Trophoblast cell (in vitro differentiated cells and primary cell): ENCODE measurements at places on chromosomes 6 and 20.

DNA sequence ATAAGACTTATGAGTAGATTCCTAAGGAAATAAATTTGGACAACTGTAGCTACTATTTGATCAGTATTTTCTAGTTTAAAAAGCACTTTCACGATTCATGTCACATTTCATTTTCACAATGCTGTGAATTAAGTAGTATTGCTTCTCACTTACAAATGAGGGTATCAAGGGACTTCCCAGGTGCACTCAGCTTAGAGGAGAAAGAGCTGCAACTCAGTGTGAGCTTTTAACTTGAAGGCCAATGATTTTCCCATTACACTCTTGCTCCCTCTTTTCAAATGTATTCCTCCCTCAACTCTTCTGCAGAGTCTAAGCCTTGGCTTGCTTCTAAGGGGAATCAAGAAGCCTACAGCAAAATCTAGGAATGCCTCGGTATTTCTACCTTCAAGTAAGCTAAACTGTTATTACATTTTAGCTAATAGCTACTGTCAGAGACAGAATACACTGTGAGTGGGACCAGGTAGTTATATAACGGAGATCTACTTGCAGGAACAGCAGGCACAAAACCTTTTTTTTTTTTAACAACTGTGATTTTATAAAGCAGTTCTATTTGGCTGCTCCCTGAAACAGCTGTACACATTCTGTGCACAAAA lies 339.0 kb downstream of the SYNE1 start:
- peaks cover 2% of the 10 kb centered on the region for H3K4me1 ChIP-seq
- no peaks in the 10 kb centered on the region for H3K27me3 ChIP-seq
- H3K36me3 ChIP-seq: peaks cover 1% of the 10 kb centered on the region
- H3K4me3 ChIP-seq: no peak overlapping the region

DNA sequence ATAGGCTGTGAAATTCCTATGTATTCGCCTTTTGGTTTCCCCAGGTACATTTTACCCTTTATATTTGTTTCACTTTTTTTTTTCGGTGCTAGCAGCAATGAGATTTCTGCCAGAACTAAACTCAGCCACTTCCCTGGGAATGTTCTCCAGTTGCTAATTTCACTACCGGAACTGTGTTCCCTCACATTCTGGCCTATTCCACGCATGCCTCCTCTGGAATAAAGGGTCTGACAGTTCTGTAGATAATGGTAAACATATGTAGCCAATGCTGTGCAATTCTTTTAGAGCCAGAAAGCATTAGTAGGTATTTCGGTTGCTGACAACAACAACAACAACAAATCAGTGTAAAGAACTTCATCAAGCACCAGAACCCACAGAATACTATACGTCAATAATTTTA lies 96.1 kb upstream of the TBX18 start:
- no peaks in the 10 kb centered on the region for H3K27me3 ChIP-seq
- no peak overlapping the region for H3K4me3 ChIP-seq
- no peaks in the 10 kb centered on the region for H3K36me3 ChIP-seq
- DNase-seq: no peak
- no peaks in the 10 kb centered on the region for H3K4me1 ChIP-seq
- H3K27ac ChIP-seq: no peak overlapping the region

- DNase-seq: no peak
- no peaks in the 10 kb centered on the region for H3K27me3 ChIP-seq
- H3K27ac ChIP-seq: no peak overlapping the region
- no peak overlapping the region for H3K4me3 ChIP-seq
Observed at GRCh38 chr6:155694419-155694790, 238.8 kb upstream of the NOX3 start.

- H3K27ac ChIP-seq: no peak overlapping the region
- H3K36me3 ChIP-seq: no peaks in the 10 kb centered on the region
- DNase-seq: no peak
- no peaks in the 10 kb centered on the region for H3K27me3 ChIP-seq
Observed at GRCh38 chr6:163183806-163184205, 230.7 kb upstream of the QKI start.

GRCh38 chr6:145400508-145400907 lies 334.8 kb downstream of the EPM2A start:
- H3K27me3 ChIP-seq: no peaks in the 10 kb centered on the region
- no peak for DNase-seq
- H3K4me3 ChIP-seq: no peak overlapping the region
- no peaks in the 10 kb centered on the region for H3K4me1 ChIP-seq
- H3K36me3 ChIP-seq: no peaks in the 10 kb centered on the region

DNA sequence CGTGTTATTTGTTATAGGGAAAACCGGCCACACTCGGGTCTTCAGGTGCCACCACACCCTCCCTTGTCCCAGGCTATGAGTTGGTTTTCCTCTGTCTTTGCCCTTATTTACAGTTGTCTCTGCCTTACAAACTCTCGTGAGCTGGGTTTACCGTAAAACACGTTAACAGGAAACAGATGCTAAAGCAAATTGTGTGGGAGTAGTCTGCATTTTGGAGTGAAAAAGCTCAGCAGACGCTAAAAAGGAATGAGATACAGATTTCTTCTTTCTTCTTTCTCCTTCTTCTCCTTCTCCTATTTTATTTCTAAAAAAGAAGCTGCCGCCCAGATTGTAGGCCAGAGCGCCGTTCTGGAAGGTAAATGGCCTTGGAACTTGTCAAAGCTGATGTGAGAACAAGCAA lies 51.9 kb downstream of the APCDD1L start:
- no peak overlapping the region for H3K27ac ChIP-seq
- no peaks in the 10 kb centered on the region for H3K36me3 ChIP-seq
- H3K4me1 ChIP-seq: peaks cover 10% of the 10 kb centered on the region
- H3K4me3 ChIP-seq: no peak overlapping the region
- no peaks in the 10 kb centered on the region for H3K27me3 ChIP-seq

GRCh38 chr6:139152892-139153271 lies 18.0 kb downstream of the HECA start:
- H3K4me1 ChIP-seq: no peaks in the 10 kb centered on the region
- no peaks in the 10 kb centered on the region for H3K27me3 ChIP-seq
- no peaks in the 10 kb centered on the region for H3K36me3 ChIP-seq
- no peak overlapping the region for H3K27ac ChIP-seq
- no peak for DNase-seq

GRCh38 chr6:88612631-88613030 lies 350.8 kb downstream of the RNGTT start:
- no peaks in the 10 kb centered on the region for H3K27me3 ChIP-seq
- DNase-seq: no peak
- no peak overlapping the region for H3K27ac ChIP-seq
- H3K4me3 ChIP-seq: no peak overlapping the region
- H3K36me3 ChIP-seq: no peaks in the 10 kb centered on the region

DNA sequence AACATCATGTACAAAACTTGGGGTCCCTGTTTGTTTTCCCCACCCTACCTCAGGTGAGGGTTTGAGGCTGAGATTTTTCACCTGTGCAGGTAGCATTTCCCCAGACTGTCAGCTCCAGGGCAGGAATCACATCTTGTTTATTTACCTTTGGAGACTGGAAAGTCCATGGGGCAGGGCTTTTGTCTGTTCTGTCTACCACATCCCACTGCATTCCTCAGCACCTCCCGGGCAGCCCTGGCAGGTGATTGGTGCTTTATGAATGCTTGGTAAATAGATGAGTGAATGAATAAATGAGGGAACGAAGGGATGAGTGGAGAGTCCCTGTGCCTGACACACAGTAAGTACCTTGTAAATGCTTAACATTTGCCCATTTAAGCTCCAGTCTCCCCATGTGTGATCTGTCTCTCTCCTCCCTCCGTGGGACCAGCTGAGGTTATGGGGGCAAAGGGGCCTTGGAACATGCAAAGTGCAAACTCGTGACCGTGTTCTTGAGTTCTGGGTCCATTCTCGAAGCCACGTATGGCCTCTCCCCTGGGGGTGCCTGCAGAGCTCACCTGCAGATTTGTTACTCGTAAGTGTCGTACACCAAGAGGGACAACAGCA lies 69.7 kb upstream of the PMEPA1 start:
- H3K4me1 ChIP-seq: peaks cover 2% of the 10 kb centered on the region
- H3K4me3 ChIP-seq: no peak overlapping the region
- no peaks in the 10 kb centered on the region for H3K36me3 ChIP-seq
- DNase-seq: no peak

- H3K4me3 ChIP-seq: no peak overlapping the region
- H3K4me1 ChIP-seq: no peaks in the 10 kb centered on the region
- no peaks in the 10 kb centered on the region for H3K36me3 ChIP-seq
- H3K27me3 ChIP-seq: no peaks in the 10 kb centered on the region
Observed at GRCh38 chr6:5898563-5898962, 108.2 kb downstream of the NRN1 start.

DNA sequence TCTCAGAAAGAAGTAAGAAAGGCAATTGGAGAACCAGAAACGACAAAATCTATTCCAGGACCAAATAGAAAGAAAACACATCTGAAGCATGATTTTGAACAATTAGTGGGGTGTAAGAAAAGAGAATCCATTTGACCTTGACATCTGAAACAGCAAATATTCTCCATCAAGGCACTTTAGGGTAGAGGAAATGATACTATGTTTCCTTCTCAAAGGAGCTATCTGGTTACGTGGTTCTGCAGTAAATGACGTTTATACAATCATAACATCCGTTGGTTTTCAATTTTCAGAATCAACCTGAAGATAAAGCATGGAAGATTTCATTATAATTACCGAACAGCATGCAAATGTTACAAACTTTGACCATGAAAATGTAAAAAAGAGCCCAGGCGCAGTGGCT lies 8.2 kb upstream of the SIGLEC1 start:
- no peak for DNase-seq
- H3K4me3 ChIP-seq: no peak overlapping the region
- no peaks in the 10 kb centered on the region for H3K4me1 ChIP-seq

DNA sequence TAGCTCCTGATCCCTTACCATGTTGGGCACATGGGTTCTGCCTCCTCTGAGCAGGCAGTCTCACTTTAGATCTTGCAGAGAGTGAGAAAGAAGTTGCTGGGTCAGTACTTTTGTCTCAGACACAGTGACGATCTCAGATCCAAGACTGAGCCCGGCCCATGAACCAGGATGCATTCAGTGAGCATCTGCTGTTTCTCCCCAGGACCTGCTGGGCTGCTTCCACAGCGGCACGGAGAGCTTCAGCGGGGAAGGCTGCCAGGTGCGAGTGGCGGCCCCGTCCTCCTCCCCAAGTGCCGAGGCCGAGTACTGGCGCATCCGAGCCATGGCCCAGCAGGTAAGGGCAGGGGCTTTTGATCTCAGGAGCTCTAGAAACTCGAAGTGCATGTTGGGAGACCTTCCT lies 53.9 kb upstream of the SMIM28 start:
- DNase-seq: no peak
- no peaks in the 10 kb centered on the region for H3K27me3 ChIP-seq
- H3K4me1 ChIP-seq: no peaks in the 10 kb centered on the region
- no peak overlapping the region for H3K4me3 ChIP-seq

DNA sequence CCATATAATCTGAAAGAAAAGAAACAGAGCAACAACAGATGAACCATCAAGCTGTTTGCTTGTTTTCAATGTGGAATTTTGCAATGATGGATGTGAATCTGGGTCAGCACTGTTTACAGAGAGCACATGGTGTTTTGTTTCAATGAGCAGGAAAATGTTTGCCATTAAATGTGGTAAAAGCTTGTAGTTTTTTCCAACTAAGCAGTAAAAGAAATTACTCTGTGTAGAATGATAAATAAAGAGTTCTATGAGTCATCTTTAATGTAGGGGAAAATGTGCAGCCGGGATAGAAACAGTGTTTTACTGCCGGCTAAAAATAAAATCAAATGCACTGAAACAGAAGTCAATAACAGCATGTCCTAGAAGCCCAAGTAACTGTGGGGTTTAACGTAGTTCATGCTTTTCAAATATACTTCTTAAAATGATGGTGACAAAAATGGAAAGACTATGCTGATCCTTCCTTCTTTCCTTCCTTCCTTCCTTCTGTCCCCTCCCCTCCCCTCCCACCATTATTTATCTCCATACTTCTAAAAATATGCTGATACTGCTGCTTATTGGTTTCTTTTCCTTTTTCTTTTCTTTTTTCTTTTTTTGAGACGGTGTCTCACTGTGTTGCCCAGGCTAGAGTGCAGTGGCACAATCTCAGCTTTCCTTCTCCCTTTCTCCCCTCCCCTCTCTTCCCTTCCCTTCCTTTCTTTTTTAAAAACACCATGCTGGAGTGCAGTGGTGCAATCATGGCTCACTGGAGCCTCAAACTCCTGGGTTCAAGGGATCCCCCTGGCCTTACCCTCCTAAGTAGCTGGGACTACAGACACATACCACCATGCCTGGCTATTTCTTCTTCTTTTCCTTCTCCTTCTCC lies 6.3 kb upstream of the NAA20 start:
- H3K27me3 ChIP-seq: no peaks in the 10 kb centered on the region
- H3K4me3 ChIP-seq: no peak overlapping the region
- H3K4me1 ChIP-seq: no peaks in the 10 kb centered on the region
- DNase-seq: no peak

DNA sequence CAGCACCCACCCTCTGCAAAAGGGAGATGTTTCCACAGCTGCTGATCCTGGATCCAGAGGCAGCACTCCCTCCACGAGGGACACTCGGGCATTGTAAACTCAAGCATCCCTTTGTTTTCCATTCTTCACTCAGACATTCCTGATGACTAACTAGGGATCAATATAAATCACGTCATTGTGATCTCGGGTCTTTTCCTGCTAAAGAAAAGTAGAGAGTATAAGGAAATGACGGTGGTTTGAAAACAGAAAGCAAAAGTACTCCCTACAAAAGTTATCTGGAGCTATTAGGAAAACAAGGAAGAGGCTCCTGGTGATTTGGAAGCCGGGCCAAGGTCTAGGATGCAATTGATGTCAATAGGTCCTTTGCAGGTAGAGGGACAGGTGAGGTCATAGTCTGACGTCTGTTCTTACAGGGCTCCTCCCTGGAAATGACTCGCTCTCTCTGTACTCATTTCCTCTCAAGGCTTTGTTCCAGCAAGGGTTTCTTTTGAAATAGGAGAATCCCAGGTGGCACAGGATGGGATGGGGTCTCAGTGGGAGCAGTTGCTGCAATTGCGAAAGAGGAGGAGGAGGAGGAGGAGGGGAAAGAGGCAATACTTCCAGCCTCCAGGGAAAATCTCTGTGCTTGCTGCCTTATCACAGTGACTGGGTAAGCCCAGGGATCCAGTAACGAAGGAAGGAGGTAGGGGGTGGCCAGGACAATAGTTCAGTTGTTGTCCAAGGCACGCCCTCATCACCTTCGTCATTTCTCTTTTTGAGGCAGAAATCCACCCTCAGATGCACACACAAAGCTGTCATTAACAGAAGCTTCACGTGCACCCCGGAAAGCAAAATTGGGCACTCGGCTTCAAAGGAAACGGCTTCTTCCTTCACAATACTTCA lies 222.8 kb downstream of the LY86 start:
- H3K27ac ChIP-seq: no peak overlapping the region
- H3K4me3 ChIP-seq: no peak overlapping the region
- no peaks in the 10 kb centered on the region for H3K36me3 ChIP-seq
- H3K27me3 ChIP-seq: no peaks in the 10 kb centered on the region
- peaks cover 3% of the 10 kb centered on the region for H3K4me1 ChIP-seq
- no peak for DNase-seq

GRCh38 chr6:68108233-68108835 lies 526.7 kb upstream of the ADGRB3 start:
- H3K36me3 ChIP-seq: no peaks in the 10 kb centered on the region
- DNase-seq: peak; percentile 33
- no peak overlapping the region for H3K4me3 ChIP-seq
- H3K27me3 ChIP-seq: no peaks in the 10 kb centered on the region
- no peak overlapping the region for H3K27ac ChIP-seq
